ENCODE measurements at places on chromosomes 12 and 14.

DNA sequence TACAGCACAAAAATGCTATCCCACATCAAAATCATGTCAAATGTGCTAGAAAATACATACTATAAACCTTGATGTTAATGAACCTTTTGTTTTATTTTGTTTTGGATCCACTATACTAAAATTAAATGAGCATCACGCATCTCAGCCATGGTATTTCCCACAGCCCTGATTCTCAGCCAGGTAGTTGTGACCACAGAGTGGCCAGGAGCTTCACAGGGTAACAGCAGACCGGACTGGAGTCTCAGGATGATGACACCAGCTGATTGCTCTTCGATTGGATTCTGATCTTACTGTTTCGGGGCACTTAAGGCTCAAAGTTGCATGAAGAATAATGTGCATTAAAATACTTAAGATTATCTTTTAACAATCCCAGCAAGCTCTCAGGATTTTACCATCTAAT, 134.8 kb downstream of the FOXN3 start:
- DNase-seq: no peak

- no peak for DNase-seq
Observed at GRCh38 chr14:94649543-94650443, 37.6 kb downstream of the SERPINA3 start.

- DNase-seq: no peak
Observed at GRCh38 chr14:32545095-32545494, 216.0 kb downstream of the AKAP6 start.

- DNase-seq: no peak
Observed at GRCh38 chr14:97916669-97917568, 1119.7 kb downstream of the VRK1 start.

All from stimulated activated CD4-positive, alpha-beta T cell treated with anti-CD3 and anti-CD28 coated beads, Interleukin-1b, Interleukin-23, amount 100 ng/mL, for 4 hours (primary cell).